ENCODE measurements at places on chromosomes 2 and 18.

GRCh38 chr2:193808877-193809276, 1614.1 kb upstream of the TMEFF2 start:
- DNase-seq: no peak

DNA sequence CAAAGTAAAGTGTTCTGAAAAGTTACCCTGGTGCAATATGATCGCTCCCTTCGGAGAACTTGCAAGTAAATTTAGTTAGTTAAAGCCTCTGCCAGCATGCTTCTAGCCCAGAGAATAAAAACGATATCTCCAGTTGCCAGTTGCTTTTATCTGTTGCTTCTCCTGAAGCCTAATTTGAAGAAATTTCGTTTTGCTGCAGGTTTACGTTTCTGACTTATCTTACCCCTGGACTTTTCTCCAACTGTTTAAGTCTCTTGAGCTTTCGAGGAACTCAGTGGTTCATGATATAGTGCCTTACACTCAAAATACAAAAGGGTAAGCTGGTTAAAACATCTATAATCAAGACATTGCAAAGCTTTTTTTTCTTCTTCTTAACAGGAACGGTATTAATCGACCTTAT, 131.1 kb downstream of the FAM161A start:
- no peak for DNase-seq

GRCh38 chr2:33535421-33535820, 59.0 kb downstream of the RASGRP3 start:
- no peak for DNase-seq

GRCh38 chr2:50402654-50402960, 629.3 kb downstream of the NRXN1 start:
- DNase-seq: no peak

GRCh38 chr2:85414761-85415553, 3.6 kb upstream of the SH2D6 start:
- no peak for DNase-seq

DNA sequence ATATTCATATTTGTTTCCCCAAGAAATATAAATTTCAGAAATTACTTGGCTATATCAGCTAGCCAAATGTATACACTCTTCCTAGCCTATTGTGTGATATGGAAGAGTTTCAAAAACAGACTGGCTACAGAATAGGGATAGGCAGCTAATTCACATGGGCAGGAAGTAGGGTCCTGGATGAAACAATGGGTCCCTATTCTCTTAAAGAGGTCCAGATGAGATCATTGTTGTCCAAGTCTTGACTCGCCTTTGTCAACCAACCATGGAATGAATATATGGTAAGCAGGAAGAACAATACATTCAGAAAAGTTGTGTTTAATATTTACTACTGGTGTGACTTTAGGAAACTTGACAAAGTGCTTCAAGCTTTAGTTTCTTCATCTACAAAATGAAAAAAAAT, 319.9 kb downstream of the NBAS start:
- DNase-seq: no peak

GRCh38 chr2:45610281-45611019, 617 bp downstream of the SRBD1 start:
- peak; percentile 12 for DNase-seq

- DNase-seq: no peak
These were observed 337.5 kb downstream of the RIT2 start for GRCh38 chr18:42778024-42778423.

DNA sequence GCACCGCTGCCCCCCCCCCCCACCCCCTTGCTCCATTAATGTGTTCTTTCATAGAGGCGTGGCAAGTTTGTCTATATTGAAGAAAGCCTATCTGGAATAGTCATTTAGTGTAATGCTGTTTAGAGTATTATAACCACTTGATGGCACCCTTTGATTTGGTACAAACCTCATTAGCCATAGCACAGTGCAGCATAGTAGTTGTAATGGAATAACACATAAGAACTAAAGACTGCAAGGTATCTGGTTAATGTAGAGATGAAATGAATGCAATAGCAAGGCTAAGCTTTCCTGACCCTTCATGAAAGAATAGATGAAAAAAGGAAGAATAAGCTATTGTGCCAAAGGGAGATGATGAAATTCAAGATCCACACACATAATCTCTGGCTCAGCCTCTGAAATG, 81.9 kb downstream of the EHBP1 start:
- no peak for DNase-seq

DNA sequence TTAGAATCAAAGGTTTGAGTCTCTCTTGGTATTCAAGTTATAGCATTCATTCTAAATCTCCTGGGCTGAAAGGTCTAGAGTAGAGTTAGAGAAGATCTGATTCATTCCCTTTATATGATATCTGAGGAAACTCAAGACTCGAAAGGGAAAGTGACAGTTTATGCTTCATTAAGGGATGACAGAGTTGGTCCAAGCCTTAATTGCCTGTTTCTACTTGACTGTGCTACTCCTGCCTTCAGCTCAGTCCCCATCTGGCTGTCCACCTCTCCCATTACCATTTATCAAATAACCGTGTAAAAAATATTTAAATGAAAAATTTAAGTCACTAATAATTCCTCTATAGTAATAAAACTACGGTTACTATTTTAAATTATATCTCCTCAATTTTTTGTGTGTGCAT, 537.1 kb upstream of the MEX3C start:
- no peak for DNase-seq

- no peak for DNase-seq
These were observed 19.5 kb upstream of the TSPYL6 start for GRCh38 chr2:54275541-54275940.

- DNase-seq: no peak
These were observed 207.4 kb downstream of the TCF4 start for GRCh38 chr18:55380589-55380988.

DNA sequence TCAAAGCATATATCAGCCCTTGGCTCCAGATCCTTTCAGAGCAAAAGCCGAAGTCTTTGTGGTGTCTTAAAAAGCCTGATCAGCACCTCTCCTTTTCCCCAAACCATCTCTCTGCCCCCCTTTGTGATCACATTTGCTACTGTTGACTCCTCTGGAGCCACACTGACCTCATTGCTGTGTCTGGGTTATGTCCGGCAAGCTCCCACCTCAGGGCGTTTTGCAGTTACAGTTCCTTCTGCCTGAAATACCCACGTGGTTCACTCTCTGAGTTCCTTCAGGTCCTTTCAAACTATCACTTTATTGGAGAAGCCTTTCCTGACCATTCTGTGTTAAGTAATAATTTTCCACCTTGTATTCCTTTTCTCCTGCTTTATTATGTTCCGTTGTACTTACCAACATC, 11.8 kb downstream of the C2orf69 start:
- DNase-seq: no peak

GRCh38 chr2:151729837-151730236, 4.4 kb downstream of the NEB start:
- DNase-seq: no peak

DNA sequence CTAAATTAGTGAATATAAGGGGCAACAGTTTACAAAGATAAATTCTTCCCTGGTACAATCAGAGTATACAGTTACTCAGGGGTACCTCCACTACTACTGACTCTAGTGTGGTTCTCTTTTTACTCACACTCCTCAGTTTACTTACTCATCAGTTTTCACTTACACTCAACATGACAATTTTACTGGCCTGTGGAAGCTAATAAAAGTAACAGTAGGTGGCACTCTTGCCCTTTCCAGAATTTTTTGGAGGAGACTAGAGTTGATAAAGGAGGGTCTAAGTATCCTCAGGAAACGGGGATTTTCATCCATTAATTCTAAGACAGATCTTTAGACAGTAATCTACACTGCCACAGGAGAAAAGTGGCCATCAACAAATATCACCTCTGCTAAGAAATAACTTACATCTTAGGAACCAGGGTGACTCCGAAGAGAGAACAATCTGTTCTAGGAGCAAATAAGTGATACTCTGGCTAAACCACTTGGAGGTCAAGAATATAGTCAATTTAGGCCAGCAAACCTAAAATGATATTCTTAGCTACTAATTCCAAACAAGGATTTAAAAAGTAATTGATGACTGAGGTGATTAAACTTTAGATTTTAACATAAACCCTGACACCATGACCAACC, 61.3 kb downstream of the ATL2 start:
- DNase-seq: no peak

GRCh38 chr18:32530947-32531651, 60.4 kb upstream of the GAREM1 start:
- DNase-seq: no peak

GRCh38 chr2:10234409-10235094, 68.2 kb upstream of the HPCAL1 start:
- no peak for DNase-seq

- no peak for DNase-seq
These were observed 493.8 kb upstream of the NRP2 start for GRCh38 chr2:205188239-205189138.

GRCh38 chr2:59589881-59590280, 963.6 kb downstream of the BCL11A start:
- no peak for DNase-seq

DNA sequence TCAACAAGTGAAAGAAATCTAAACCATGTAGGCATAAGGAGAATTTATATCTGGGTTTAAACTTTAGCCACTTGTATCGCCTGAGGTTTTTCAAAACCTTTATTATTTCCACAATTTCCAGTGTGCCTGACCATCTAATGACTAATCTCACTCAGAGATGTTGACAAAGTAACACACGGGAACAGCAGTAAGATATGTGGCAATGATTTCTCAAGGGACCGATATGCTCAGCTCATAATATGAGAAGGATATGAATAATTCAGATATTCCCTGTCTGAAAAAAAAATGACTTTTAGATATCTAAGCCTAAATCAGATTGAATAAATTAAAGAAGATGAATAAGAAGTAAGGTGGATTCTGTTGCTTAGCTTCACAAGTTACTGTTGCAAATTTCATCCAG, 43.5 kb downstream of the TMEM163 start:
- no peak for DNase-seq

GRCh38 chr2:43824951-43825493, 13.6 kb downstream of the ABCG5 start:
- DNase-seq: no peak

GRCh38 chr2:37349231-37349860, 4.9 kb downstream of the QPCT start:
- DNase-seq: no peak

GRCh38 chr2:26324903-26325302, 21.0 kb upstream of the SELENOI start:
- DNase-seq: no peak

DNA sequence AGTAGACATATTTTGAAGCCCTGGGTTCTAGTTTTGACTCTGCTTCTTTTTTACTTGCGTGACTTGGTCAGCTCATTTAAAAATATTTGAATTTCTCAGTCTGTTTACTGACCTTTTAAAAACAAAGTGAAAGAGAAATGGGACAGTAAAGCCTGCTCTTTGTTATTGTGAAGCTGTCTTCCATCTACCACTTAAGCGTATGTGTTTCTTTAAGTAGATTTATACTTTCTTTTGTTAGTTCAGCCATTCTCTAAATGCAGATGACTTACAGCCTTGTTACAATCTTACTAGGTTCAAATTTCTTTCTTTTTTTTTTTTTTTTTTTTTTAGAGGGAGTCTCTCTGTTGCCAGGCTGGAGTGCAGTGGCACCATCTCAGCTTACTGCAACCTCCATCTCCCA, 79.5 kb downstream of the UBR3 start:
- DNase-seq: no peak

DNA sequence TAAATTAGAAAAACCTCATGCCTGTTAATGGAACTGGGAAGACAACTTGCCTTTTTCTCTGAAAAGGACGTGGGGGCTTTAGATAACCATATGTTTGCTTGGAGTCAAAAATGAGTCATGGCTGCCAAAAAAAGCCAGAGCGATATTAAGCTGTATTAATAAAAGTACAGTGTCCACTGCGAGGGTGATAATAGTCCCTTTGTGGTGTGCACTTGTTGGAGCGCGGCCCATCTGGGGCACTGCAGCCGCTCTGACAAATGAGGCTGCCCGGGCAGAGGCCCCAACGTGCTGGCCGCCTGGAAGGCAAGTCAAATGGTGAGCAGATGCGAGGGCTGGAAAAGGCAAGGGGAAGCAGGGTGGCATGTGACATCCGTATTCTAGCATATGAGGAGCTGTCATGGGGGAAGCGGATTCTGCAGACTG, 103.3 kb upstream of the NCK2 start:
- DNase-seq: no peak

GRCh38 chr2:160075171-160075570, 12.8 kb upstream of the PLA2R1 start:
- DNase-seq: no peak

- DNase-seq: no peak
These were observed 308.3 kb upstream of the SLC8A1 start for GRCh38 chr2:40760071-40760666.

- no peak for DNase-seq
These were observed 89.9 kb downstream of the PTPRM start for GRCh38 chr18:7657050-7657449.

DNA sequence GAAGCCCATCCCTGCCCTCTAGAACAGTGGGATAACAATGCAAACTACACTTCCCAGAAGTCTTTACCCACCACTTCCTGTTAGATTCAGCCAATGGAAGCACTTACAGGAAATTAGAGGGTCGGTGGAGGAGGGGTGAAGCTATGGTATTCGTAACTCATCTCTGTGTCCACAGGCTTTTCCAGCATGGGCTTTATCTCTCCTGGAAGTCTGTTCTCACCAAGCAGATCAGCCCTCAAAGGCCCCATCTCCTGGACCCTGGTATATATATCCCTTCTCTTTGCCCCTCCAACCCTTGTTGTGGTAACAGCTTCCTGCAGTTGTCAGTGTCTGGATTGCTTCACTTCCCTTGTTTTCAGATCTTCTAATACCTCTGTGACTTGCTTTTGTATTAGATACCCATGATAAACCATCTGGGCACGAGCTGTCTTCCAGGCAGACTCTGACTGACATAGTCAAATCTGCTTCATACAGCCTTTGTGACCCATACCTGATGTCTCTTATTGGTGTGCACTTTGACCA, 475.0 kb upstream of the POU3F3 start:
- DNase-seq: no peak

DNA sequence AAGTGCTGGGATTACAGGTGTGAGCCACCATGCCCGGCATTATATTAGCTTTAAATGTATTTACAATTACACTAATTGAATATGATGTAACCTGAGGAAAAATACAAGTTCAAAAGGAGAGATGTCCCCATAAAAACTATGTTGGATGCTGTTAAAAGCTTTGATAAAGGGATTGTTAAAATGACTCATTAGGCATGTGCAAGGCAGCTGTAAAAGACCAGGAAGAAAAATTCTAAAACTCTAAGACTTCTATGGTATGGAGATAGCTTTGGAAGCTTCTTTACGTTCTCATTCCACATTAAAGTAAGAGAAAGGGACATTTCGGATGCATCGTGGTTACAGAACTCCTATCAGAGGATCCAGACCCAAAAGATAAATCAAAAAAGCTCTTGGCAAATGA, 50.3 kb downstream of the CYB5A start:
- no peak for DNase-seq

All from stimulated activated CD4-positive, alpha-beta T cell treated with anti-CD3 and anti-CD28 coated beads, Interleukin-15, amount 100 ng/mL, for 1 hour (primary cell).